ENCODE measurements at places on chromosomes 5 and 9.

- no peak overlapping the region for H3K4me3 ChIP-seq
- H3K36me3 ChIP-seq, result no peaks in the 10 kb centered on the region
- H3K4me1 ChIP-seq, result no peaks in the 10 kb centered on the region
- no peaks in the 10 kb centered on the region for H3K27me3 ChIP-seq
Measured at GRCh38 chr9:128733256-128733655, 9.3 kb upstream of the ZDHHC12 start.

DNA sequence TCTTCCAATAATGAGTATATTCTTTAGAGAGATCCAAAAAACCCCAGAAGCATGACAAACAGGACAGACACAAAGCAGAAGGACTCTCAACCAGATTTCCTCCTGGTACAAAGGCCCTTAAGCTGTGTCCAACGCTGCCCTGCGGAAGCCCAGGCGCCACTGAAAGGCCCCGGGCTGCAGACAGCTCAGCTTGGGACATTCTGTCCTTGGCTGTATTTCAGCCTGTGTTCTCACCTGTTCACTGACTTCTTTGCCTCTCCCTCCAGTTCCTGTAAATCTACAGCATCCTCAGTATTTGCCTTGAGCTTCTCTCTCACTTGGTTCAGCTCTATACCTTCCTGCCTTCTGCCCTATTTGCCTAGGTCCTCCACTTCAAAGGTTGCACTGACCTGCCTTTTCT, 96.5 kb downstream of the SH3TC2 start:
- DNase-seq, result no peak
- H3K36me3 ChIP-seq, result no peaks in the 10 kb centered on the region
- H3K27me3 ChIP-seq, result no peaks in the 10 kb centered on the region
- no peak overlapping the region for H3K27ac ChIP-seq
- no peak overlapping the region for H3K4me3 ChIP-seq
- peaks cover 6% of the 10 kb centered on the region for H3K4me1 ChIP-seq

- DNase-seq, result no peak
- H3K4me1 ChIP-seq, result no peaks in the 10 kb centered on the region
- no peaks in the 10 kb centered on the region for H3K27me3 ChIP-seq
- no peak overlapping the region for H3K4me3 ChIP-seq
Measured at GRCh38 chr5:124512236-124512635, 234.2 kb downstream of the ZNF608 start.

DNA sequence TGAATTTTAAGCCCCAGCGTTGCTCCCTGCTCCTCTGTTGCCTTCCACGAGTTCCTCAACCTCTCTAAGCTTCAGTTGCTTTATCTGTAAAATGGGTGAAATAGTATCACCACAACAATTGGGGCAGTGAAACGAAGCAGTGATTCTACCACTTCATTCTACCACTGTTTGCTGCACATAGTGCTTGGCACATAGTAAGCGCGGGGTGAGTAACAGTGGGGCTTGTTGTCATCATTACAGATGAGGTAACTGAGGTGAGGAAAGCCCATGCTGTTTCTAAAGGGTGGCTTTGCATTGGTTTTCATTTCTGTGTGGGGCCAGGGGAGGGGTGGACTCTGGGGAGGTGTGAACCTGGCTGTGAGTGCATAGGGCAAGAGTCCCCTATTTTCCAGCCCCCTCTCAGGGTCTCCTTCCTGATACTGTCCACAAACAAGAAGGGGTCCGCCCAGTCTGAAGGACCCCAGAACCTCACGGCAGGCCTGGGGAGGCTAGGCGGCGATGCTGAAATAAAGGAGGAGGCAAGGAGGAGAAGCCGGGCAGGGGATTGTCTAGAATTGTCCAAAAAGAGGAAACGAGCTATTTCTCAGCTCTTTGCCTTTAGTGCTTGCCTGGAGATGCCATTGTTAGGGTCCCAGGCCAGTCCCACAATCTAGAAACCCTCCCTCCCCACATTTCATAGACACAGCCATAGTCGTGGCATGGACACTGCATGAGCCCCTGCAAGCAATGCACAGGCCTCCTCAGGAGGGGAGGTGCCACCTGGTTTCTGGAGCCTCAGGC, 65.6 kb downstream of the IL6ST start:
- H3K4me3 ChIP-seq, result no peak overlapping the region
- no peak overlapping the region for H3K27ac ChIP-seq
- H3K36me3 ChIP-seq, result no peaks in the 10 kb centered on the region

GRCh38 chr5:67451640-67452279, 255.2 kb upstream of the CD180 start:
- no peaks in the 10 kb centered on the region for H3K4me1 ChIP-seq
- DNase-seq, result peak; percentile 16
- no peaks in the 10 kb centered on the region for H3K27me3 ChIP-seq
- H3K27ac ChIP-seq, result no peak overlapping the region
- no peak overlapping the region for H3K4me3 ChIP-seq
- H3K36me3 ChIP-seq, result no peaks in the 10 kb centered on the region

GRCh38 chr5:5616247-5616895, 193.9 kb downstream of the ICE1 start:
- no peak overlapping the region for H3K4me3 ChIP-seq
- no peaks in the 10 kb centered on the region for H3K4me1 ChIP-seq
- H3K27ac ChIP-seq, result no peak overlapping the region
- H3K27me3 ChIP-seq, result no peaks in the 10 kb centered on the region

DNA sequence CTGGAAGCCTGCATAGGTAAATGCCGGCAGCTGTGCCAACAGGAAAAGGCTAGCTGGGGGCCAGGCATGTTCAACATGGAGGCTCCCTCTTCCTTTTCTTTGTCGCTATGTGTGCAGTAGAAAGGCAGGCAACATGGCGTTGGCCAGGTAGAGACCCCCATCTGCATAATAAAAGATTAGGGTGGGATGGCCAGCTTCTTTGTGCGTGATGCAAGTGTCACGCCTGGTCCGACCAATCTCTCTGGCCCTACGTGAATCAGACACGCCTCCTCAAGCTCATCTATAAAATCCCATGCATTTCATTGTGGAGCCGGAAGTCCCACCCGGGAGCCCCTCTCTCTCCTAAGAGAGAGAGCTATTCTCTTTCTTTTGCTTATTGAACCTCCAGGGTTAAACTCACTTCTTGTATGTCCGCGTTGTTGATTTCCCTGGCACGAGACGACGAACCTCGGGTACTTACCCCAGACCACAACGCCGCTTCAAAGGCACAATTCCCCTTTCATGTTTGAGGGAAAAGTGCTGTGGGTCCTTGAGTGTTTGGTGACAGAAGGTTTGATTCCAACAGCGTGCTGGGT, 25.0 kb upstream of the C5orf47 start:
- no peak overlapping the region for H3K27ac ChIP-seq
- H3K27me3 ChIP-seq, result no peaks in the 10 kb centered on the region
- H3K4me3 ChIP-seq, result no peak overlapping the region
- peaks cover 6% of the 10 kb centered on the region for H3K36me3 ChIP-seq
- H3K4me1 ChIP-seq, result no peaks in the 10 kb centered on the region
